CD4-positive, CD25-positive, alpha-beta regulatory T cell (primary cell): ENCODE measurements at places on chromosomes 1 and 21. TPM values are rescaled to one million over a fixed set of nuclear protein-coding genes. Genes with fewer than 3 reads are reported as not detected.

Gene PDE4B
- total RNA-seq = 200 TPM

GRCh38 chr21:43332861-43333297 is 94.1 kb downstream of the SIK1 start:
- no peaks in the 10 kb centered on the region for H3K36me3 ChIP-seq
- H3K27ac ChIP-seq = no peak overlapping the region
- no peaks in the 10 kb centered on the region for H3K4me1 ChIP-seq
- no peak for DNase-seq
- no peaks in the 10 kb centered on the region for H3K27me3 ChIP-seq

DNA sequence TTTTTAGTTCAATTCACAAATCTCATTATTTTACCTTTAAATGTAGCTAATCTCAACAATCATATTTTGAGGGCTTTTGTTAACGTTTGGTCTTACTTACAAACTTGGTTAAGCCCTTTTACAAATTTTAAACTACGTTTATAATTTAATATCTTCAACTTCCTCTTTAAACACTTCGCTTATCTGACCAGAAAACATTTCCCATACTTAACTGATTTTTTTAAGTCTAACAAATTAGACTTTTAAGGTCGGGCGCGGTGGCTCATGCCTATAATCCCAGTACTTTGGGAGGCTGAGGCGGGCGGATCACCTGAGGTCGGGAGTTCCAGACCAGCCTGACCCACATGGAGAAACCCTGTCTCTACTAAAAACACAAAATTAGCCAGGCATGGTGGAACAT is 300.9 kb downstream of the LMX1A start:
- DNase-seq = no peak
- H3K4me1 ChIP-seq = no peaks in the 10 kb centered on the region
- no peak overlapping the region for H3K4me3 ChIP-seq
- no peaks in the 10 kb centered on the region for H3K36me3 ChIP-seq
- no peak overlapping the region for H3K27ac ChIP-seq

DNA sequence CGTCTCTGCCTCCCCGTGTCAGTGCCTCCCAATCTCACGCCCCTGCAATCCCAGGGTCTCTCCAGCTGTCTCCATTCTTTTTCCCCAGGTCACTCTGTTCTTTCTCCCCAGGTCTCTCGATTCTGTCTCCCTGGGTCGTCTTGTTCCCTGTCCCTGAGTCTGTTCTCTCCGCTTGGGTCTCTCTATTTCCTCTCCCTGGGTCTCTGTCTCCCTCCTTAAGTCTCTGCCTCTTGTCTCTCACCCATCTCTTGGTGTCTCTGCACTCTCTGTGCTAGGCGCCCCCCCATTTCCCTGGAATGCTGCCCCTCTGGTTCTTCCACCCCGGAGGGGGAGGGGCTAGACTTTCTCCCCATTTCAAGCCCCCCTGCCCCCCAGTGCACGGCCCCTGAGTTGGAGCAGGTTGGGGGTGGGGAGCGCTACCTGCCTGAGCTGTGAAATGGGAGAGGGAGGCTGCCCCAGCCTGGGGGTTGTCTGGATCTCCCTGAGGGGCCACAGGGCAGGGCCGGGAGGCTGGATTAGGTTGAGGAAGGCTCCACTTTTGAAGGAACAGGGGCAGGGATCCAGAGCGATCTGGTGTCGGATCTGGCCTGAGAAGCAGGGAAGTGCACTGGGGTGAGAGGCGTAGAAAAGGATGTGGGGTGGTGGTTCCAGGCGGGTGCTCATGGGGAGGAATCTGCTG is 1.4 kb downstream of the PTPRF start:
- no peak overlapping the region for H3K4me3 ChIP-seq
- no peak overlapping the region for H3K27ac ChIP-seq
- peaks cover 4% of the 10 kb centered on the region for H3K4me1 ChIP-seq
- no peak for DNase-seq

Gene IQGAP3
- total RNA-seq = 0.10 TPM

Gene SAMSN1
- 112 TPM for total RNA-seq

- H3K27me3 ChIP-seq = peaks cover 4% of the 10 kb centered on the region
- no peak overlapping the region for H3K27ac ChIP-seq
- H3K4me1 ChIP-seq = peaks cover 9% of the 10 kb centered on the region
- H3K4me3 ChIP-seq = no peak overlapping the region
- H3K36me3 ChIP-seq = no peaks in the 10 kb centered on the region
- no peak for DNase-seq
Observed at GRCh38 chr1:87155170-87155569, 173.5 kb upstream of the LMO4 start.

GRCh38 chr1:6205849-6206519 is at the start of gene RNF207:
TSS of gene RNF207 (plus strand) at chr1:6206119. CDS start at chr1:6206536, 417 bp downstream.
- H3K36me3 ChIP-seq = no peaks in the 10 kb centered on the region
- peak; percentile 30 for DNase-seq
- H3K4me3 ChIP-seq = peak within 1 kb of the TSS; percentile 31

DNA sequence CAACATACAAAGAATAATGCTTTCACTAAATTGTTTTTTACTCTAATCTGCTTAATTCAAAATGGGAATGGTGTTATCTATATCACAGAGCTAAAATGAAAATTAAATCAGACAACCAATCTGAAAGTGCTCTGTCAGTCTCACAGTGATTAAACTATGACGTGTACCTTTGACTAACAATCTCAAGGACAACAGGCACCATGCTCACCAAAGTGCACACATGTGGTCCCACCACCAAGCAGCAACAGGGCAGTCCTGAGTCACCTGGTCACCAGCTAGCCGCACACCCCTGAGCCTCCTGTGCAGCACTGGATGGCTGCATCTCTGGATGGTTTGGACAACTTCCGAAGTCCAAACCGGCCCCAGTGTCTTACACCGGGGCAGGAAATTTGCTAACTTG is 54.5 kb upstream of the NADK start:
- H3K4me3 ChIP-seq = no peak overlapping the region
- H3K27ac ChIP-seq = no peak overlapping the region
- H3K4me1 ChIP-seq = no peaks in the 10 kb centered on the region
- no peak for DNase-seq

GRCh38 chr1:60765204-60765603 is 317.2 kb upstream of the NFIA start:
- no peak overlapping the region for H3K27ac ChIP-seq
- no peaks in the 10 kb centered on the region for H3K27me3 ChIP-seq
- no peaks in the 10 kb centered on the region for H3K36me3 ChIP-seq
- no peaks in the 10 kb centered on the region for H3K4me1 ChIP-seq

GRCh38 chr1:192749349-192749748 is 59.5 kb upstream of the RGS2 start:
- no peaks in the 10 kb centered on the region for H3K4me1 ChIP-seq
- no peaks in the 10 kb centered on the region for H3K36me3 ChIP-seq
- H3K4me3 ChIP-seq = no peak overlapping the region
- no peak for DNase-seq
- H3K27me3 ChIP-seq = no peaks in the 10 kb centered on the region

GRCh38 chr1:93446837-93447451 is 974 bp upstream of the FNBP1L start:
- peak overlapping the region; percentile 45 for H3K4me3 ChIP-seq
- DNase-seq = no peak
- no peaks in the 10 kb centered on the region for H3K36me3 ChIP-seq

Gene HCN3
- total RNA-seq = 1.5 TPM

DNA sequence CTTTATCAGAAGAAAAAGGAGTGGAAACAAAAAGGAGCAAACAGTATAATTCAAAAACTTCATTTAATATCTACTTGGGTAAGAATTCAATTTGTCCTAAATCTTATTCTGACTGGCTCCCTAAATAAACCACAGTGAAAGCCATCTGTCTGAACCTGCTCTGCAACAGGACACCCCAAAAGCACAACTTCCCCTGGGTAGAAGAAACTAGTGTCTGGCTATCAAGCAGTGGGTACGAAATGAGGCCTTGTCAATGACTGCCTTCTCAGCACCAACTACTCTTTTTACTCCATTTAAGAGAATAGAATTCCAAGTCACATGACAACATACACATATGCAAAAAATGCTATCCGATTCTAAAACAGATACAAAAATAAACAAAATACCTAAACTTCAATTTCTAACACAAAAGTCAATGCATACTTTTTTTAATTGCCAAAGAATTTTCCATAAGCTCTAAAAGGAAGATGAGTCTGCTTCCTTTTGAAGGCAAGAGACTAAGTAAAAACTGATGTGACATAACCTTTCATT is 206.8 kb downstream of the SLC45A1 start:
- no peaks in the 10 kb centered on the region for H3K27me3 ChIP-seq
- no peak for DNase-seq
- peaks cover 57% of the 10 kb centered on the region for H3K4me1 ChIP-seq
